ENCODE measurements at places on chromosomes 1 and 21.

- DNase-seq = peak; percentile 61
Measured at GRCh38 chr1:8985915-8986813, 40.1 kb downstream of the SLC2A7 start.

- no peak for DNase-seq
Measured at GRCh38 chr1:182407724-182408123, 7.3 kb upstream of the TEDDM1 start.

- DNase-seq = no peak
Measured at GRCh38 chr1:47187231-47187925, 2.5 kb downstream of the PDZK1IP1 start.

- no peak for DNase-seq
Measured at GRCh38 chr1:145995964-145996432, 381 bp downstream of the TXNIP start.

DNA sequence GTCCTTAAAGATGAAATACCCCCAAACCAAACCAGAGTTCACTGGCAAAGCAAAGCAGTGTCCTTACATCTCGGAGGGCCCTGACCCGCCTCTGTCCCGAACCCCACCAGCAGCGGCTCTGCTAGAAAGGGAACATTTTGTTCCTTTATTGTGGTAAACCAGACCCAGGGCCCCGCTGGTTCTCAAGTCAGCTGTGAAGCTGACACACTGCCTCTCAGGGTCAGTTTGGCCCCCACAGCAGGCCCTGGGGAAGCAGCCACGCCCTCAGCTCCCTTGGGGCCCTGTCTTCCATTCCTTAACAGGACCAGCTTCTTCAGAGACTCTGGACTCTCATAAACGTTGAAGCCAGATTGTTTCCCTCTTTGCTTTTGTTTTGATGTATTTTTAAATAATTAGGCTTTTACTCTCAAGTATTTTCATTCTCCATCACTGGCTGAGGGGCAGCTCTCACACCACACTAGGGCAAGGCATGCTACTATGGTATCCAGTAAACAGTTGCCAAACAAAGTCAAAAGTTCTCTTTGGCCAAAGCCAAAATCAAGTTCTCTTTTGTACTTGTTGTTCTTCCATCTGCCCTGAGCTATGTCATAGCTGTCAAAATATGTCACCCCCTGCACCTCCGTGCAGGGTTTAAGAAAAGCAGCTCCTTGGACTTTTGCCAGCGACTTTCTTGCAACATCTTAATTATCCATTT, 61.1 kb upstream of the ANGPTL1 start:
- no peak for DNase-seq

DNA sequence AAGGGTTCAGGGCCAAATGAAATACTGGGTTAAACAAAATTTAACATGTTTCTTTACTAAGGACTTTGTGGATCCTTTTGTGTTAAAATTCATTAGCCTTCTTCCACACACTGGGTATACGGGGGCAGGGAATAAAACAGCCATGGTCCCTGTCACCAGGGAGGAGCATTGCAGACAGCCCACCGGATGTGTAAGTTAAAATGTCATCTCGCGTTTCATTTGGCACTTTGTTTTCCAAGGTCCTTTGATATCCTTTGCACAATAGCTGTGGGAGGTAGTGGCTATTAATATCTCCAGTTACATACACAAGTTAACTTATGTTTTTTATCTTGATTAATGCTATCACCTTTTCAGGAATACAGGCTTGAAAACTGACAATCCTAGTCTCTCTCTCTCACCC, 172.7 kb downstream of the BARHL2 start:
- DNase-seq = no peak

Measured in LoVo (cell line).